Nucleus accumbens (tissue), 56 donors: ENCODE measurements at places on chromosomes 13 and 19.

- no peak for DNase-seq
Measured at GRCh38 chr13:112078879-112079531, 12.1 kb downstream of the SOX1 start.

- DNase-seq, result no peak
Measured at GRCh38 chr19:35120492-35120891, 4.9 kb downstream of the FXYD3 start.

DNA sequence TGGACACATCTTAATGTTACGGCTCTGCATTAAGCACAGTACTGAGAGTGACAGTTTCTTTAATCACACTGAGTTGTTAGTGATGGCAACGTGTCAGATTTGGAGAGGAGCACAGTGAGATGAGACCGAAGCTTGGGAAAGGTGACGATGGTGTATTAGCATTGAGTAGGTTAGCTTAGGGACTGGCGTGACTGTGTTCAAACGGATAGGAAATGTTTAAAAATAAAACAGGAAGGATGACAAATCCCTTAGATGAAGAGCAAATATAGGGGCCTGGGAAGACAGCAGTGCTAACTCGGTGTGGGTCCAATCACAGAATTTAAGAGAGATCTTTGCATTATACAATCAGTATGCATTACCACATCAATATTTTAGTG, 384.3 kb downstream of the HS6ST3 start:
- DNase-seq, result no peak

DNA sequence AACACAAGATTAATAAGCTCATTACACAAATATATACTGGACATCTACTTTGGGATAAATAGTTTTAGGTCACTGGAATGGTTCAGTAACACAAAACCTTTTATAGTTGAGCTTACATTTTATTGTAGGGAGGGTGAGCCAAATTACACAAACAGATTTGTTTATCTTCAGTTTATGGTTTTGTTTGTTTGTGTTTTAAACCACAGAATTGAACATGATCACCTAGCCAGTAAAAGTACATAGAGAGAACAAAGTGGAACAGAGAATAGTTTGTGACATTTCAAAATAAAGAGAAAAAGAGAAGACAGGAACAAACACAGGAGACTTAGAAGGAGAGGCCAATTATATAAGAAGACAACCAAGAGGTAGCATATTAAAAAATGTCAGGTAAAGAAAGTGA, 1930.2 kb upstream of the PCDH20 start:
- DNase-seq, result no peak

DNA sequence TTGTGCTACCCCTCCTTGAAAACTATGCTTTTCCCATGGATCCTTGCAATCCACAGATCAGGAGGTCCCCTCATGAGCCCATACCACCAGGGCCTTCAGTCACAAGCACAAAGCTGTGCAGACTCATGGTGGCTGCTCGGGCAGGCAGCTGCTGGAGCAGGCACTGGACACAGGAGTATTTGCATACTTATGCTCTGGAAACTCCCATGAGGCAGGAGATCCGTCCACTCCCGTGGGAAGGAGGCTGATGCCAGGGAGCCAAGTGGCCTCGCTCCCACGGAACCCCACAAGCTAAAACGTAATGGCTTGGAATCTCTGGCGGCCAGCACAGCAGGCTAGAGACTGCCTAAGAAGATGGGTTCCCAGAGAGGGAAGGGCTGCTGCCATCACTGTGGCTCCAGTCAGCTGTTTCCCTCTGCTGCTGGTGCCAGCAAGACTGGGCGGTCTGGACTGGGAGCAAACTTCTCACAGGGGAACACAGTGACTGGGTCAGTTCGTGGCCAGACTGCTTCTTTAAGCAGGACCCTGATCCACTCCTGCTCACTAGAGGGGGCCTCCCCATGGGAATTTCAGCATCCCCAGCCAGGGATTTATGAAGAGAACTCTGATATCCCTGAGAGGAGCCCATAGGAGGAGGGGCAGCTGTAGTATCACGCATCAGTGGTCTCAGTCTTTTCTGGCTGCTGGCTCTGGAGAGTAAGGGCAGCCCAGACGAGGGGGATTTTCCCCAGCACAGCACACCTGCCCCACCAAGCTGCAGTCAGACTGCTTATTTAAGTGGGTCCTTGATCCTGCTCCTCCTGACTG, 370.3 kb upstream of the ATXN8OS start:
- no peak for DNase-seq

- no peak for DNase-seq
Measured at GRCh38 chr13:49814551-49815270, 22.2 kb upstream of the KPNA3 start.

- no peak for DNase-seq
Measured at GRCh38 chr19:33462112-33462791, 59.3 kb downstream of the PEPD start.

DNA sequence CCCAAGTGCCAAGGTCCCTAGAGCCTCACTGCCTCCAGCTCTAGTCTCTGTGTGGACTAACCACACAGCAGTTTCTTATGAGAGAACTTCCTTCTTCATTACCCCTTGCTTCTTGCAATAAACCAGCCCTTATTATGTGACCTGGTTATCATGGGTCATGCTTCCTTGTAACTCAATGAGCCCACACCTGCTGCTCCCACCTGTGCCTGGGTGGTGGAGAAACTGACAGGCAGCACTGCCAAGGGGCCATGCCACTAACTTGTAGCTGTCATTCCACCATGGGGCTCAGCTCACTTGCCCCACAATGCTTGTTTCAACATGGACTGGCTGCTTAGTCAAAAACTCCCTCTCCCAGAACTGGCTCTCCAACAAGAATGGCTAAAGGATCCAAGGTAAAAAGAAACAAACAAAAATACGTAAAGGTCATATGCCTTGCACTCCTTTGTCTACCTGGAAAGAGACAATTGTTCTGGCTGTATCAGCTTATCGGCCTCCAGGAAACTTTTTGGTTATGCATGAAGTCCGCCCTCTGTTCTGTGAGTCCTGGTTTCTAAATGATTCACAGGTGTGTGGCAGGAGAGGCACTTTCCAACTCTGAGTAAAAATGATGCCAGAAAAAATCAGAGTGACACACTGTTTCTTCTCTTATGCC, 446.4 kb downstream of the COG6 start:
- no peak for DNase-seq

GRCh38 chr19:23983406-23983805, 68.7 kb downstream of the ZNF726 start:
- DNase-seq, result no peak
